AG08395 (cell line): ENCODE measurements at places on chromosomes 7 and 10.

DNA sequence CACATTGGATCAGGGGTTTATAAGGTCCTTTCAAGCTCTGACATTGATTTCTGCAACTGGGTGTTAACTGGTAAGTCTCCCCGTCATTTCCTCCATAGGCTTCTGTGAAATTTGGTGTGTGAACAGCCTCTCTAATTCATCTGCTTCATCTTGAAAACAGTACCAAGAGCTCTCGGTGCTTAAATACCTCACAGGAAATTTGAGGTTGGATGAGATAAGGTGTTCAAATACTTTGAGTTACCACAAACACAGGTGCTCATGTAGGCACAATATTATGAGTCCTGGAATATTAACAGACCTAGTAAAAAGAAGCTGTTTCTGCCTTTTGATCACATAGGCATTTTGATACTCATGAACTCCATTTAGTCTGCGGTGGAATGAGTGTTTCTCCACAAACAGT, 85.2 kb downstream of the RTKN2 start:
- DNase-seq, result no peak

- no peak for DNase-seq
These were observed 168.9 kb downstream of the SLIT1 start for GRCh38 chr10:97016728-97017473.

GRCh38 chr7:50214126-50214670, 90.3 kb upstream of the IKZF1 start:
- DNase-seq, result no peak

DNA sequence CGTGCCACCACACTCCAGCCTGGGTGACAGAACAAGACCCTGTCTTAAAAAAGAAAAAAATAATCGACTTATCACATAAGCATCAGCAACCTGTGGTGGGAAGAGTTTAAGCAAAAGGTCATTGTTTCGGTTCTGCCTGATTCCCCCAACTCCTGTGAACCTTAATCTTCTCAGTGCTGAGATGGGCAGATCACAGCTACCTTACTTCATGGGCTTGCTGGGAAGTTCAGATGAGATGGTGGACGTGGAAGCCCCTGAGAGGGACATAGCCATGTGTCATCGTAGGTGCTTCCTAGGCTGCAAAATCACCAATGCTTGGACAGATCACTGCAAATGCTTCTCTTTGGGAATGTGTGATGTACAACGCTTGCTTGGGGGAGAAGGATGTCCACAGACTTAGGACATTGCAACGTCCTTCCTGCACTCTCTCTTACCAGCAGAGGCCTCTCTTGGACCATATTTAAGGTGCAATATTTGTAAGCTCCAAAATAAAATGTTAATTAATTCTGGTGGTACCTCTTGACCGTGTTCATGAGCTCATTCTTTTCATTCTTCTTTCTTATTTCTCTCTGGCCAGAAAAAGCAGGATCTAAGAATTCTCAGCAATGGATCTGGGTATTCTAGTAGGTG, 8.6 kb downstream of the GJD4 start:
- peak; percentile 44 for DNase-seq

DNA sequence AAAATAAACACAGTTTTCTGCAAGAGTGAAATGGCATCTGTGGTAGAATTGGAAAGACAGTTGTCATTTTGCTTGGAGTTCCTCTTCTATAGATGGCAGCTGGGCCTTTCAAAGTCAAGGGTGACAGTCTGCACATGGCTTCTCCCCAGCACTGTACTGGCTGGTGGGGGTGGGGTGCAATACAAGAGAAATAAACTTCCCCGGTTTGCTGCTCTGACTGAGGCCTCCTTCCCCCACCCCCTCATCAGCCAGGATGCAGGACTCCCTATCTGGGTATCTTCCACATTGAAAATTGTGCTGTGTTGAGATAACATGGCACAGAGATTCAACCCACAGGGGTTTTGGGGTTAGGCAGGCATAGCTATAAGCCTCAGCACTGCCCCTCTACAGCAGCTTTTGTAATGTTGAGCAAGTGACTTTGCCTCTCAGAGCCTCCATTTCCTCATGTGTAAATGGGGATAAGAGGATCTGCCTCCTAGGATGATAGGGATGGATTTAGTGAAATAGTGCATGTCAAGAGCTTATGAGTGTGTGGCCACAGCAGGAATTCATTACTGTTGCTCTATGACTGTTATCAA, 85.8 kb upstream of the WDR11 start:
- DNase-seq, result no peak

GRCh38 chr7:66904063-66904593, 16.9 kb upstream of the TMEM248 start:
- no peak for DNase-seq

GRCh38 chr10:97259119-97259518, 33.3 kb downstream of the ARHGAP19 start:
- DNase-seq, result no peak

GRCh38 chr10:129689671-129690071, 222.6 kb downstream of the MGMT start:
- no peak for DNase-seq

- DNase-seq, result no peak
These were observed 4.4 kb downstream of the SPOCK2 start for GRCh38 chr10:72083790-72084459.

DNA sequence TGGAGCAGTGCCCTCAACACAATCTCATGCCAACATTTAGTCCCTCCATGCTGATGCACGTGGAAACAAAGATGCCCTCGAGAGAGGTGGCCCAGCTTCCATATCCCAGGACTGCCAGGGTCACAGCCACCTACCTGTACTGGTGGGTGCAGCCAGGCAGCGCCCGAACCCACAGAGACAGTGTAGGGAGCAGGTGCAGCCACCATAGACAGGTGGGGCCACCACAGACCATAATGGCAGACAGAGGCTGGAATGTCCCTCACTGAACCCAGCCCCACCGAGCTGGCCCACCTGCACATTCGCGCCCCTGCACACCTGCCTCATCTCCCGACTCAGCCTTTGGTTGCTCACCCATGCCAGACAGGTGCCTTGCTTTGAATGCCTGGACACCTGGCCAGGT, 18.3 kb upstream of the CPXM2 start:
- no peak for DNase-seq
